ENCODE measurements at places on chromosomes 16 and 17.

GRCh38 chr17:37519251-37519985 is 29.7 kb downstream of the DUSP14 start:
- no peak for DNase-seq

DNA sequence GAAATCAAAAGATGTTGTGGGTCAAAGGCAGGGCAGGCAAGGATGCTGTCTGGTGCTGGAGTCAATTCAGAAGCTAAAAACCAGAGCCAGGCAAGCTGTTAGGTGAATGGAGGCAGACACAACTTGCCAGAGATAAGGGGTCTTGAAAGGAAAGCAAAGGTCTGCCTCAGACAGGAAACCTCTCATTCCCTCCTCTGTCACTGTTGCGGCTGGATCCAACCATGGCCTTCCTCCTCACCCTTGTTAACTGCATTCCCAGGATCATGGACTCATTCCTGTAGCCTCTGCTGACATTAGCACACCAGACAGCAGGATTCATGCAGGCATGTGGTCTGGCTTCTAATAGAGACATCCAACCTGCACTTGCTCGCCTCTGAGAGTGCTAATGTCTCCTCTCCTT is 186.7 kb upstream of the HS3ST3A1 start:
- no peak for DNase-seq

GRCh38 chr16:90016339-90016950 is 2.8 kb downstream of the DBNDD1 start:
- no peak for DNase-seq

GRCh38 chr17:57682701-57683100 is 62.4 kb downstream of the CCDC182 start:
- no peak for DNase-seq

- peak; percentile 85 for DNase-seq
Observed at GRCh38 chr17:15341385-15341849, at the start of gene TEKT3. TSS of gene TEKT3 (minus strand) at chr17:15341597. CDS start at chr17:15331585, 10,012 bp downstream.

All from lung (tissue), 17 donors.